Cardiac atrium fibroblast (primary cell): ENCODE measurements at places on chromosomes 2 and 18. TPM values are rescaled to one million over a fixed set of nuclear protein-coding genes. Genes with fewer than 3 reads are reported as not detected.

Gene VSNL1
- total RNA-seq: 0.16 TPM in 1 of 2 replicates, not detected in the other

Gene NAT8
- total RNA-seq: not detected in 2 replicates

Gene TDRD15
- total RNA-seq: not detected in 2 replicates

Gene MROH2A
- not detected in 2 replicates for total RNA-seq

Gene POTEI
- not detected in 2 replicates for total RNA-seq

Gene DCDC2C
- total RNA-seq: not detected in 2 replicates

Gene CELF4
- not detected in 2 replicates for total RNA-seq

Gene IL37
- not detected in 2 replicates for total RNA-seq

Gene CLEC4F
- total RNA-seq: not detected in 2 replicates

Gene DRC1
- total RNA-seq: not detected in 2 replicates

Gene PLCL1
- total RNA-seq: 9.2 and 21.2 TPM in 2 replicates

Gene IL1F10
- not detected in 2 replicates for total RNA-seq

Gene DSG1
- not detected in 2 replicates for total RNA-seq
